Stimulated activated CD8-positive, alpha-beta memory T cell treated with anti-CD3 and anti-CD28 coated beads, Interleukin-7, amount 100 ng/mL, for 1 hour (primary cell): ENCODE measurements at places on chromosomes 11 and 22.

DNA sequence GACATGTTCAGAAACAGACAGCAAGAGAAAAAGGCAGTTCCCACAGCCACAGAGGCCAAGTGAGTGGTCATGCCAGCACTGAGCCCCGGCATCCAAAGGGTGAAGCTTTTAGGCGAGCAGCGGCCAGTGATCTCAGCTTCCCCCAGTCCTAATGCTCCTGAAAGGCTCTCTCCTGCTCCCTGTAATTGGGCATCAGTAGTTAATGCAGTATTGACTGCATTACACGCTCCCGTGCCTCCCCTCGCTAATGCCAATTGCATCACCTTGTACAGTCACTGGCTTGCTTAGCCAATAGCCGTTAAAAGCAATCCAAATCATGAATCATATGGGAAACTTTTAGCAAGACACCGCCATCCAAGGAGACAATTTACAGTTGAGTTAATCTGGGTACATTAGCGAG, 4.9 kb downstream of the LMO1 start:
- DNase-seq: no peak

GRCh38 chr11:76654980-76655379, 15.6 kb downstream of the LRRC32 start:
- DNase-seq: no peak

DNA sequence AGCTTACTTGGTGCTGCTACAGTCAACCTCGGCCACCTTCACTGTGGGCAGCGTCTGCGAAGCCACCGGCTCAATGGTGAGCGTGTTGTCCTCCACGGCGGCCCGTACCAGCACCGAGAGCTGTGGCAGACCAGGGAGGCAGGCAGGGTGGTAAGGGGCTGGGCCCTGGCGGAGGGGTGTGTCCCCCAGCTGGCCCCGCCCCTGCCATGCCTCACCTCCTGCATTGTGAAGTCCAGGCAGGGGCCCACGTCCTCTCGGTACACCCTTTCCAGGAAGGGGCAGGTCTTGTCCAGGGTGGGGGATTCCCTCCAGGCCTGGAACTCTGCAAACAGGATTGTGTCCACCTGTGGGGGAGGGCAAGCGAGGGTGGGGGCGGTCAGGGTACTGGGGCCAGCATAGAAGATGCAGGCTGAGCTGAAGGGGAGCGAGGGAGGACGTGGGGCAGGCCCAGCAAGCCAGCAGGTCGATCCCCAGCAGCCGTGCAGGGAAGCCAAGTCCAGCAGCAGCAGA, 12.8 kb downstream of the RAB3IL1 start:
- DNase-seq: no peak

DNA sequence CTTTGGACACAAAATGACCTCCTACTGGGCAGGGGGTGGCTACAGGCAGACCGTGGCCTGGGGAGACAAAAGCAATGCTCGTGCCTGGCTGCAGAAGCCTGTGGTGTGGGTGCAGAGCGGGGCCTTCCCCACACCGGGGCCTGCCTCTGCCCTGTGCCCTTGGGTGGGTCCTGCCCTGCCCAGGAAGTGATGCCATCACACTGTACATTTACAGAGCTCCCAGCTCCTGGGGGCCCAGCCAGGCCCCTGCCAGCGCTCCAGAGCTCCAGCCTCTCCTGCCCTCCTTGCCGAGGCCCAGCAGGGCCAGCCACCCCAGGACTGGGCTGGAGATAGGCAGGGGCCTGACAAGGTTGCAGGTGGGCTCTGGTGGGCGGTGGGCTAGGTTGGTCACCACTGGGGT, 40.1 kb downstream of the MUC5B start:
- DNase-seq: no peak

DNA sequence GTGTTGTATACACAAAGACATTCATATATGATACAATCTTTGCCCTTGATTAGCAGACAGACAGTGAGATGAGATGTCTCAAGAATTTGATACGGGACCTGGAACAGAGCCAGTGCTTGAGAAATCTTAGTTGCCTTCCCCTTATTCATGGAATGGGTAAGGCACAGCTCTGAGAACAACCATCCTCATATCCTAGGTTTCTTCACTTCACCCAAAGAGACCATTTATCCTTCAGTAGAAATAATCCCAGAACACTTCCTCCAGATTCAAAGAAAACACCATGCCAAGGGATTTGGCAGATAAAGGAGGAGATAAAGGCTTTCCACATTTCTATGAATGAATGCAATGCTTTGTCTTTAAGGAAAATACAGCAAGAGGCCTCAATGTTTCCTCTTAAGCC, 8.8 kb upstream of the IZUMO1R start:
- DNase-seq: no peak
